Mammary epithelial cell (primary cell): ENCODE measurements at places on chromosomes 4 and X. TPM values are rescaled to one million over a fixed set of nuclear protein-coding genes. Genes with fewer than 3 reads are reported as not detected.

The SHOX gene
- total RNA-seq, result not detected in 2 replicates

The CHM gene
- total RNA-seq, result 21.8 TPM

The PRRG1 gene
- 14.0 TPM for total RNA-seq

The SULT1B1 gene
- under 0.01 TPM for total RNA-seq

The RAB41 gene
- not detected in 2 replicates for total RNA-seq

The LINC00632 gene
- under 0.01 TPM for total RNA-seq

The ZNF141 gene
- total RNA-seq, result 4.8 and 8.0 TPM in 2 replicates

The CLGN gene
- not detected in 2 replicates for total RNA-seq

The FAM241A gene
- 5.5 TPM for total RNA-seq

The HSFX1 gene
- 0.94 and 0.99 TPM in 2 replicates for total RNA-seq

The RAB40A gene
- total RNA-seq, result 0.50 TPM

The GAGE12F gene
- total RNA-seq, result not detected in 2 replicates

The ADAMTS3 gene
- total RNA-seq, result 2.5 TPM

The UGT2B11 gene
- total RNA-seq, result not detected

The FGA gene
- not detected in 2 replicates for total RNA-seq

The RNF212 gene
- 0.33 and 0.80 TPM in 2 replicates for total RNA-seq

The PASD1 gene
- not detected for total RNA-seq

The SLC16A2 gene
- total RNA-seq, result 40.5 and 45.4 TPM in 2 replicates

The TLR1 gene
- 0.49 and 0.91 TPM in 2 replicates for total RNA-seq

The CAPN6 gene
- 0.69 and 0.78 TPM in 2 replicates for total RNA-seq
